ACHN (cell line): ENCODE measurements at places on chromosomes 1 and 21.
A peak's percentile ranks its signal among the peaks of the same experiment; 100 is the strongest.

DNA sequence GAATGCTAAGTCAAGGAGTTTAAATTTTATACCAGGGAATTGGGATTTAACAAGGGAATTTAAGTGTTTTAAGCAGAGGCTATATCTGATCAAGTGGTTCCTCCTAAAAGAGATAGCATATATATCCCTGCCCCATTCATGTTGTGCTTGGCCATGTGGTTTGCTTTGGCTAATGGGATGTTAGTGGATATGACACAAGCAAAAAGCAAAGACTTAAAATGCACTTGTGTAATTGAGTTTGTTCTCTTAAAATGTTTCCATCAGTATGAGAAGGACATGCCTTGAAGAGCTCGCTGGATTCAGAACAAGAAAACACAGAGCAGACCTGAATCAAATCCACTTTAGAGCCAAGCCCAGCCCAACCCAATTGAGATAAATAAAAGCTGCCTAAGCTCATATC, 22.4 kb downstream of the C1orf87 start:
- no peak for DNase-seq

- DNase-seq, result peak; percentile 64
Observed at GRCh38 chr1:41713557-41714327, 205.0 kb downstream of the HIVEP3 start.

GRCh38 chr1:25560001-25560400, 16.6 kb downstream of the LDLRAP1 start:
- DNase-seq, result no peak

GRCh38 chr1:109624201-109625010, 4.8 kb downstream of the AMPD2 start:
- DNase-seq, result no peak

- DNase-seq, result no peak
Observed at GRCh38 chr1:167864392-167865032, 49.4 kb downstream of the ADCY10 start.

DNA sequence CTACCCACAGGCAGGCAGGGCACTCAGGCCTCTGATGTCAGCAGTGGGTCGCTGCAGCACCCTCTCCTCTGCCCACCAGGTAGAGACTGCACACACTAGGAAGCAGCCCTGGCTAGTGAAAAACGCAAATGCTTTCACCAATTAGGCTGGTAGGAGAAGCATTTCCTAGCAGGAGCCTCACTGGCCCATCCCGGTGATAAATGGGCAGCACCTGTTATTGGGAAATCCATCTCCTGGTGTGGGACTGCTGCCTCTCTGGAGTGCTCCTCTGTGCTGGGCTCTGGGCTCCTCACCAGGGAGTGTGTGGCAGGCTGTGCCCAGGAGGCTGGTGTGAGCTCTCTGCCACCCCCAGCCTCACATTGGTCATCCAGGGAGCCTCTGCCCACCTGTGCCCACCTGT, 28.6 kb downstream of the LRP8 start:
- no peak for DNase-seq

GRCh38 chr21:41923631-41924367, 30.0 kb downstream of the C2CD2 start:
- no peak for DNase-seq
